Caki2 (cell line): ENCODE measurements at places on chromosomes 16 and 17.

- no peak for DNase-seq
Observed at GRCh38 chr17:6547336-6547735, 9.0 kb downstream of the PITPNM3 start.

DNA sequence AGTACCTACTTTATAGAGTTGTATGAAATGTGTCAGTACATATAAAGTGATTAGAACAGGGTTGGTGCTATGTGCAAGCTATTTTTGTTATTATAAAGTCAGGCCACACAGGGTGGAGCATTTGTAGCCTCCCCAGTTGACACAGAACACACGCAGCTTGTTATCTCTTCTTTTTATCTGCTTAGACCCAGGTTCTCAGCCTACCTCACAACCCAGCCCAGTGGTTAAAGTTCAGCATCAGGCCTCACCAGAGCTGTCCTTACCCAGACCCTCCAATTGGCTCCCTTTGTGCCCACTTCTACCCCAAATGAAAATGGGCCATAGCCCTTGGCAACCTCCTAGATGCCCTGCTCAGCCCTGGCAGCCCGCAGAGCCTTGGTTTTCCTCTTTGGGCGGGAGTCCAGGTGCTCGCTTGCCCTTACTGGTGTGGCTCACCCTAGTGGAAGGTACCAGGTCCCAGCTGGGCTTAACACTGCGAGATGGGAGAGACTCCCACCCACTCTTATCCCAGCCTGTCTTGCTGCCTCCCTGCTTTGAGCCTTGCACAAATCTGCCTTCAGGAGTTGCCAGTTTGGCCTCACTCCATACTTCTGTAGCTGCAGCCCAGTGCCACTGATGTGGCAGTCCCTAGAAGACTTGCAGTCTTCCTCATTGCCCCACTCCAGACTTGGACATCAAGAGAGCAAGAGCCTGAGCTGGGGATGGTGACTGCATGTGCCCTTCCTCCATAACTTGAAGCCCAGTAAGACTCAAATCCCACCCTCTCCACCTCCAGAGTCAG lies 1.1 kb upstream of the PIGS start:
- DNase-seq = no peak

DNA sequence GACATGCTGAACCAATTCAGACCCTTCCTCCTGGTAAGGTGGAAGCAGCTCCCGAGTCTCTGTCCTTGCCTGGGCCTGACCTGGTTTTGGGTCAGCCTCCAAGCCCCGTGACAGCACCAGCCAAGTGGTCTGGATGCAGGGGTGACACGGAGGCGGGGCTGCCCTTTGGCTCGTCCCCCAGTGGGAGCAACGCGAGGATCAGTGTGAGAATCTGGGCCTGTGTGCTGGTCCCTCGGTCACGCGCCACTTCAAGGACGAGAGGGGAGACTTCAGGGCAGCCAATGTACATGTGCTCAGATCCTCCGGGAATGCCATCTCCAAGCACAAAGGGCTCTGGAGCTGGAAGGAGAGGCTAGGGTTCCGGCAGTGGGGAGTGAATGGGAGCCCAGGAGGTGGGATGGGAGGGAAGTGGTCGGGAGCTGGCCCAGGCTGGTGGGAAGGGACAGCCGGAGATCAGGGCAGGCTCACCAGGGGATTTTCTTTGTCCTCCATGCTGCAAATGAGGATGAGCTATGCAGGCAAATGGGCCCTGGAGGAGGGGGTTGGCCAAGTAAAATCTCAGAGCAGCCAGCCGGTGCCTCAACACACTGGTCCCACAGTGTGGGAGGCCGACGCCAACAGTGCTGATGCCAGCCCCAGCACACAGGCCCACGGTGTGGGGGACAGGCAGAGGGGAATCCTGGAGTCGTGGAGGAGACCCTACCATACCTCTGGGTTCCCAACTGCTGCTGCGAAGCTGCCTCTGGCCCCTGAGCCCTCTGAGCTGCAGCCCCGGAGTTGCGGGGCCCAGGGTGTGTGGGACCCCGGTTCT lies 4.2 kb upstream of the NDRG4 start:
- no peak for DNase-seq

GRCh38 chr17:46788796-46789195 lies 29.7 kb downstream of the WNT3 start:
- DNase-seq = no peak

- DNase-seq = no peak
Observed at GRCh38 chr16:68627951-68628425, 17.1 kb upstream of the CDH3 start.

DNA sequence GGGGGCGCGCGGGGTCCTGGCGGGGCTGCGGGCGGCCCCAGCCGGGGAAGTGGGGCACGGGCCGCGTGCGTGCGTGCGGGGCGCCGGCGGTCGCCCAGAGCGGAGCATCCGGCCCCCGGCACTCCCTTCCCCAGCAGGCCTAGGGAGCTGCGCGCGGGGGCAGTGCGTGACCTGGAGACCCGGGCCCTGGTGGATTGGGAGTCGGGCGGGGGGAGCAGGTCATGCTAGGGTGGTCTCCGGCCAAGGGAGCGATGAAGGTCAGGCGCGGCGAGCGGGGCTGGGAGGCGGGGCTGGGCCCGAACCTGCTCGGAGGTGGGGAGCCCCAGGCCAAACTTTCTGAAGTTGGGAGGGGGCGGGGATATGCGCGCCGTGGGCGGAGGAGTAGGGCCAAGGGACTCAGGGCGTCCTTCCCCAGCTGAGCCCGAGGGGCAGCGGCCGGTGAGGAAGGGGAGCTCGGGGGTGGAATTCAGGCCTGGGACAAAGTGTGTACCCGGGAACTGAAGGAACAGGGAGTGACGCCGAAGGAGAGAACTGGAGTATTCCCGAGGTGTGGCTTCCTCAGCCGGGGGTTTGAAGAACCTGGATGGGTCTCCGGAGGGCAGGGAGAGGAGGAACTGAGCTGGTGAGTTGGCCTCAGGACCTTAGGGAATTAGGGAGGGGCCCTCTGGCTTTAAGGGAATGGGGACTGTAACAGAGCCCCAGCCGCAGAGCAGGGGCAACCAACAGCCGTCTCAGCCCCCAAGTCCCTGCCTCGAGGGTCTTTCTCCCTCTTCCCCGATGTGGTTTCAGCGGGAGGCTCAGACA lies 589 bp downstream of the XYLT2 start:
- no peak for DNase-seq

DNA sequence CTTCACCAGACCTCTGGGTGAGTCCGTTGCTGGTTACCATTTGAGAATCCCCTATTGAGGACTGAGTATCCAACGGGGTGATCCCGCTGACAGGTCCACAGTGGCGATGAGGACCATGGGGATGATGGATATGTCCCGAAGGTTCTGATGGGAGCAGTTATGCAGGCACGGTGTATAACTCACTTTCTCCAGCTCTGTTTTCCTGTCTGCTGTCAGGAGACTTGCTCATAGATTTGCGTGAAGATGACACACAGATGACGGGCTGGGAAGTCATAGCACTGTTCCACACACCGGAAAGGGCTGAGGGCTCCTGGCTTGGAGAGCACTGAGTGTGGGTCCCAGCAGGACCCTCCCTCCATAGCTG lies 22.2 kb upstream of the ADCY7 start:
- DNase-seq = no peak

- no peak for DNase-seq
Observed at GRCh38 chr16:84044118-84044488, 1.5 kb upstream of the SLC38A8 start.

DNA sequence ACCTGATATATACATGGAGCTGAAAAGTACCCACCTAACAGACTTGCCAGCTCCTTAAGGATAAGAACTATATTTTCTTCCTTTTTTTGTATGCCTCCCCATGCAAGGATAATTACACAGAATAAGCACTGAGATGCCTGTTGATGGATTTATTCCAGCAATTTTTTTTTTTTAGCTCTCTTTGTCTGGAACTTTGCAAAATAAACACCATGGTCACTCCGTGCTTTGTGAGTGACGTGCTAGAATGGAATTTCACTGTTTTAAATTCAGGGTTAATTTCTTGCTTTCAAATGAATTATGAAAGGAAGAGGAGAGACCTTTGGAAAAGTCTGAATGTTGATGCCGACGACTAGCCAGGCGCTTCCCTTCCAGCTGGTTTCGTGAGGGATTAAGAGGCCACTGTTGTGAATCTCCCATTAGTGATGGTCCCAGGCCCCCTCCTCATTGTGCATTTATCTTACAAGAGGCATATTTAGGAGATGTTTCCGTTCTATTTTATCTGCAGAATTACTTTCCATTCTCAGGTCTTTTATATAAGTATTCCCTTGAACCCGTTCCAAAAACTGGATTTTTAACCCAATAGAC lies 529.1 kb downstream of the WWOX start:
- DNase-seq = no peak

DNA sequence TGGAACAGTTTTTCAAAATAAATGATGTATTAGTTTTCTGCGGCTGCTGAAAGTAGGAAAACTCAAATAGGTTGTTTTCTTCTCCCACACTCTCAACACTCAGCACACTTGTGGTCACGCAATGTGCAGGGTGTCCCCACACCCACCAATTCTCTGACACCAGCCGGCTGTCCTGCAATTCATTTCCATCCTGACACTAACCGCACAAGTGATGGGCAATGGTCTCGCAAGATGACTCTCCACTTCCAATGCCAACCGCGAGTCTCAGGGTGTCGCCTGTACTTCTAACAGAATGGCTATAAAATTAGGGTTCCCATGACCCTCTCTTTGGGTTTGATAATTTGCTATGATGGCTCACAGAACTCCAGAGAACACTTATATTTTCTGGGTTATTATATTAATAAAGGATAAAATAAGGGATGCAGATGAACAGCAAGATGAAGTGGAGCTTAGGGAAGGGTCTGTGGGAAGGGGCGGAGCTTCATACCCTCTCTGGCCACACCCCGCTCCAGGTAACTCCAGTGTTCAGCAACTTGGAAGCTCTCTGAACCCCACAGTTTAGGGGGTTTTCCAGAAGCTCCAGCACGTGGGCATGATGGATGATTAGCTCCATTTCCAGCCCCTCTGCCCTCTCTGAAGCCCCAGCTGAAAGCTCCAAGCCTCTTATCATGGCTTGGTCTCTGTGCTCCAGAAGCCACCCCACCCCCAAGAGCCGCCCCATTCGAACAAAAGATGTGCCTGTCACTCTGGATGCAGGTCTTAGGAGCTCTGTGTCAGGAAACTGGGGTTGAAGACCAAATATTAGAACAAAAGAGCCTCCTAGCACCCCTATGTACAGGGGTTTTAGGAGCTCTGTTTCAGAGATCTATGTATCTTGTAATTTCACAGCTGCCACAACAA lies 19.8 kb downstream of the TAF1C start:
- no peak for DNase-seq

DNA sequence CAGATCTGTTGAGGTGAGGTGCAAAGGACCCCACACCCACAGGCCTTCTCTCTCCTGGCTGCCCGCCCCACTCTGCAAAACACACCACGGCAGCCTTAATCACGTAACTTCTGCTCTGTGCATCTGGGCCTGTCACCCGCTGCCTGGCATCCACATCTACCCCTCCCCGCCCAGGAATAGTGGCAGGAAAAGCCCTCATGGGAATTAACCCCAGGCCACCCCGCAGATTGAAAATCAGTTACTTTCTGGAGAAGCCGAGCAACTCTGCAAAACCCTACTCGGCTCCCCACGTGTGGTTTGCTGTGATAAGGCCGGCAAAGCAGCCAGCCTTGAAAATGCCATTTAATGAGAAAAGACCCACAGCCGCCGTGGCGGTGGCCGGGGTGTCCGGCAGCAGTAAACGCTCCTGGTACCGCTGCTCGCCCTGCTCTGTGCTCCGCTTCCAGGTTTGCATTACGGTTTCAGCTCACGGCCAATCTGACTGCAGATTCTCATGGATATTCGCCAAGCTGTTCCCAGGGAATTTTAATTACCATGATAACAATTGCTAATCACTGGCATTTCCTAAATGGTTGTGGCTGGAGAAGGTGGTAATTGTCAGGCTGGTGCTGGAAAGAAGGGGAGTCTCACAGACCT lies 78.0 kb upstream of the DOC2B start:
- no peak for DNase-seq

- no peak for DNase-seq
Observed at GRCh38 chr17:50461550-50462132, 7.0 kb downstream of the CHAD start.

DNA sequence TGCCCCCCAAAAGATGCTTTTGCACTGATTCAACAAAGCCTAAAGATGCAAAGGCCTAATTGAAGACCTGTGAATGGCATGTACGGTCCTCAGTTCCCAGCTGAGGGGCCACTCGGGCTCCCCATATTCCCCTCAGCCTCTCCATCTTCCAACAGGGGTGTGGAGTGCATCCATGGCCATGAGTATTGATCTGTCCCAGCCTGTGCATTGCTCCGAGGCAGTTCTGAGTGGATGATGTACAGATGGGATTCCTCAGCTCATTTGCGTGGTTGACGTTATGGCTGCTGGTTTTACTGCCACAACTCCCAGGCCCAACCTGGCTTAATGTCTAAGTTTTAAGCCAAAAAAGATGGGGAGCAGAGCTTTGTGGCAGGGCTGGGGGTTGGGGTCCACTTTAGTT lies 162.7 kb upstream of the ZNF267 start:
- no peak for DNase-seq

GRCh38 chr16:4077174-4077649 lies 39.0 kb downstream of the ADCY9 start:
- no peak for DNase-seq

DNA sequence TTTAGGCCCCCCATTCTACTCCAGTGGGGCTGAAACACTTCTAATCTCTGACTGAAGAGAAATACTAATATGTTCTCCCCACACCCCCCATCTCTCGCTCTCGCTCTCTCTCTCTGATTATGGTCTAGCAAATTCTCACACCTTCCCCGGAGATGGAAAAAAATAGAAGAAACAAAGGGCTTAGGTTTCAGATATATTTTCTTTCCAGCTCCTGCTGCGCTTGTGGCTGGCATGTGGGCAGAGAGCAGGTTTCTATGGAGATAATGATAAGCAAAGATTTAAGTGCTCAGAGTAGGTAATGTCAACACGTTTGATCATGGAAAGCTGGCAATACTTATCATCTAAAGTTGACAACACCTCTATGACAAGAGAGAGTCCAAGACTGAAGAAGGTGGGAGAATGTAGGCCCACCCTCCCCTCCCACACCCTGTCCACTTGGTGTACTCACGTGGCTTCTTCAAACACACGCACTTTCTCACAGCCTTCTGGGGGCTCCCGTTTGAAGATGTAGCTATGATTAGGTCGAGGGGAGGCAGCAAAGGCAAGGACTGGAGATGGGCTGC lies 8.0 kb upstream of the SLC35B1 start:
- no peak for DNase-seq

DNA sequence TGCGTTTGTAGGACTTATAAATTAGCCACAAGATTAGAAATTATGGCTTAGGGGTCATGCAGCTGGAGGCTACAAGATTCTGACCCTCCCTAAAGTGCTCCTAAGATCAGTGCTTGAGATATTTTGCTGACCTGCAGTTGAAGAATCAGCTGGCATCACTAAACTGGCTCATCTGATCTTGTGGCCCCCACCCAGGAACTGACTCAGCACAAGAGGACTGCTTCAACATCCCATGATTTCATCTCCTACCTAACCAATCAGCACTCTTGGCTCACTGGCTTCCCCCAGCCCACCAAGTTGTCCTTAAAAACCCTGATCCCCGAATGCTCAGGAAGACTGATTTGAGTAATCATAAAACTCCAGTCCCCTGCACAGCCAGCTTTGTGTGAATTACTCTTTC lies 86.4 kb upstream of the ERCC4 start:
- DNase-seq = no peak
